GM13977 (cell line): ENCODE measurements at places on chromosomes 12 and 14.

DNA sequence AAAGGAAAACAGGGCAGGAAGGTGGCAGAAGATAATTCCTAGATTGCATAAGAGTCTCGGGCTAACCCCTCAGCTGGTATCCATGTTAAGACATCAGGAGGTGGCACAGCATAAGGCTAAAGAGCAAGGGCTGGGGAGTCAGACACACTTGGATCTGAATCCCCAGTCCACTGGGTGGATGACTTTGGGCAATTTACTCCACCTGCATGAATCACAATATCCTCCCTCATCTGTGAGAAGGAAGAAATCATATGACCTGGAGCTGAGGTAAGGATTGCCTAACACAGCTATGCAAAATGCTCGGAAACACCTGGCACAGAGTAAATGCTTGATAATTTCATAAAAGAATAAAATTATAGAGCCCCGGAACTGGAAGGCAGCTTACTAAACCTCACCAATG is 217.9 kb downstream of the PIK3C2G start:
- no peak for DNase-seq

- peak; percentile 13 for DNase-seq
Measured at GRCh38 chr12:75437564-75437963, 43.0 kb upstream of the GLIPR1 start.

DNA sequence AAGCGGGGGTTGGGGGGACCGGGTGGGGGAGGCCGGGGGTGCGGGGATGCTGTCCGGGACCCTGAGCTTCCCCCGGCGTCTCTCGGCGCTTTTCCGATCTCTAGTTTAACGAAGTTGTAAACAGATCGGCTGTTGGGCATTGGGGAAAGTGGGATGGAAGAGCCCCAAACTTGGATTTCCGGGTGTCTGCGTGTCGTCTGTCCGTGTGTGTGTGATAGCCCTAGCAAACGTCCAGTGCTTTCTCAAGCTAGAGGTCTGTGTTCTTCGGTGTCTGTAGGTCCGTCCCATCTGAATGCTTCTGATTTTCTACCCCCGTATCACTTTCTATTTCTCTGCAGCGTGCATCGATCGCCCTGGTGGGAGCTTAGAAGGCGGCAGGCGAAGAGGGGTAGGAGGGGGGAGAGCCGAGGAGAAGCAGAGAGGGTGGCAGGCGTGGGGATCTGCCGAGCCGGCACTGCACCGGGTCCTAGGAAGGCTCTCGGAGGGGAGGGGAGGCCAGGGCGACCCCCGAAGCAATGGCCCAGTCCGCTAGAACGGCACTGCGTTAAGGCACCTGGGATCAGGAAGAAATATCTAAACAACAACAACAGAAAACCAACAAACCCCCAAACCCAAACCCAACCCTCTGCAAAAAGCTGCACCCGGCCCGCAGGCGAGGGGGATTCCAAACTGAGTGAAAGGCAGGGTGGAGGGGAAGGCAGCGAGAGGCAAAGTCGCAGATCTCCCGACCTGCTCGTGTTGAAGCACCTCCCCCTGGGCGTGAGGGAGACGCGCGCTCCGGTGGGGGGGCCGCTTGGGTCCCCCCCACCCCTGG is 1.0 kb downstream of the KCNA1 start:
- peak; percentile 83 for DNase-seq

DNA sequence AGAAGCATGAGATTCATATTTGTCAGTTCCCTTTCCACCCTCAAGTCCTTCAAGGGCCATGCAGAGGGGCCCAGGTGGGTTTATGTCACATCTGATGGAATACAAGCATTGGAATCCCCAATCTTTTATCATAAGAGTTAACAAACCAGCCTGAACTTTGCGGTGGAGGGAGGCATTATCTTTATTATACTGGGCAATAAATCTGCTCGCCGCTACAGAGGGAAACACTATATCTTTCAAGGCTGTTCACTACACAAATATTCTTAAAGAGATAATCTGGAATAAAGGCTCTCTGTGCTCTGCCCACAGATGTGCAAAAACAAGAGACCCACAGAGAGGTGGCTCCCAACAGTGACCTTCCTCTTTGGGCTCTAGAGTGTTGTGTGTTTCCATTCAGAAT is 153.6 kb upstream of the PLEKHA5 start:
- DNase-seq = no peak

- DNase-seq = no peak
Measured at GRCh38 chr12:115017346-115017745, 333.4 kb upstream of the TBX3 start.

GRCh38 chr12:132523576-132524331 is 33.8 kb downstream of the FBRSL1 start:
- peak; percentile 95 for DNase-seq

DNA sequence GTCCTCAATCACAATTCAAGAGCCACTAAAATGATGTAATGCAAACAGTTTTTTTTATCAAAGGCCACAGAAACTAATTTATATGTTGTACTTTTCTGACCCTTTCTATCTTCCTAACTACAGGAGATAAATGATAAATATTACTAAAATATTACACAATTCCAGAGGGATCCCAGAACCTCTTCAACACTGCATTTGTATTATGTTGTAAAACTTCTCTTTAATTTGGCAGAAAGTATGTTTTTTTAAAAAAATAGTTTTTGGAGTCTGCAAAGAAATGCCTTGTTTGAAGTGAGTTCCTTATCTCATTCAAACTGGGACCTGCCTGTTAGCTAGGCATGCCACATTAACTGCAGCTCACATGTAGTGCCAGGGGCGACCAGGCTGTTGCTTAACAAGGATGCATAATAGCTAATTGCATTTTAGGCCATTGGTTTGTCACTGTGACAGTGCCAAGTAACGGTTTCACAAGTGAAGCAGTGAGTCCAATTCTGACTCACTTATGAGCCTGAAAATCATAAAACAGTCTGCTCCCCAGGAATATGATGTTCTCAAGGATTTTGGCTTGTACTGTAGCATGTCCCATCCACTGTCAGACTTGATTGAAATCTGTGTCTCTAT is 266.9 kb downstream of the KTN1 start:
- DNase-seq = no peak

- DNase-seq = no peak
Measured at GRCh38 chr12:130186651-130187268, 24.5 kb downstream of the FZD10 start.

GRCh38 chr14:75660630-75661498 is at the start of the genes ERG28 and TTLL5:
Gene ERG28 (minus strand): TSS chr14:75660876. CDS start chr14:75657502, 3,374 bp downstream.
Gene TTLL5 (plus strand): TSS chr14:75661246. CDS start chr14:75663150, 1,904 bp downstream.
- DNase-seq = peak; percentile 94

- no peak for DNase-seq
Measured at GRCh38 chr12:65892841-65893251, 68.6 kb downstream of the HMGA2 start.

DNA sequence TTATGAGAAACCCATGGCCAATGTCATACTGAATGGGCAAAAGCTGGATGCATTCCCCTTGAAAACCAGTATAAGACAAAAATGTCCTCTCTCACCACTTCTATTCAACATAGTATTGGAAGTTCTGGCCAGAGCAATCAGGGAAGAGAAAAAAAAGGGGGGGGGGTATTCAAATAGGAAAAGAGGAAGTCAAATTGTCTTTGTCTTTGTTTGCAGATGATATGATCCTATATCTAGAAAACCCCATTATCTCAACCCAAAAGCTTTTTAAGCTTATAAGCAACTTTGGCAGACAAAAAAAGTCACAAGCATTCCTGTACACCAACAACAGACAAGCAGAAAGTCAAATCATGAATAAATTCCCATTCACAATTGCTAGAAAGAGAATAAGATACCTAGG is 19.5 kb downstream of the GLIPR1L1 start:
- no peak for DNase-seq

GRCh38 chr14:57930241-57930975 is 64.5 kb upstream of the SLC35F4 start:
- DNase-seq = no peak

DNA sequence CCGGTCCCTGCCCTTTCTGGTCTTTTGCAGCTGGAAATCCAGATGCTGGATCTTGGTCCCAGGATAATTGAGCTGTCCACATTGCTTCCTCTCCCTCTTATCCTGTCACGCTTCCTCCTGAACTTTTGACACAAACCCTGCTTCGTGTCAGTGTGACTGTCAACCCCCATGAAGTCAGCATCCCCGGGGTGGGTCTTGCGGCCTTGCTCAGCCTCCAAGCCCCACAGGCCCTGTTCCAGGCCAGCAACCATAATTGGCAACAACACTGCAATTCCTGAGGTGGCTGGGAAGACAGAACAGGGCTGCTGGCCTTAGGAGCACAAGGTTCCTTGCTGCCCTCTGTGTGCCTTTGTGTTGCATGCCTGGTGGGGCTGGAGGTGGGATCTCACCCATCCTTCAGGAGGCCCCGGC is 74.9 kb downstream of the NTF3 start:
- no peak for DNase-seq

DNA sequence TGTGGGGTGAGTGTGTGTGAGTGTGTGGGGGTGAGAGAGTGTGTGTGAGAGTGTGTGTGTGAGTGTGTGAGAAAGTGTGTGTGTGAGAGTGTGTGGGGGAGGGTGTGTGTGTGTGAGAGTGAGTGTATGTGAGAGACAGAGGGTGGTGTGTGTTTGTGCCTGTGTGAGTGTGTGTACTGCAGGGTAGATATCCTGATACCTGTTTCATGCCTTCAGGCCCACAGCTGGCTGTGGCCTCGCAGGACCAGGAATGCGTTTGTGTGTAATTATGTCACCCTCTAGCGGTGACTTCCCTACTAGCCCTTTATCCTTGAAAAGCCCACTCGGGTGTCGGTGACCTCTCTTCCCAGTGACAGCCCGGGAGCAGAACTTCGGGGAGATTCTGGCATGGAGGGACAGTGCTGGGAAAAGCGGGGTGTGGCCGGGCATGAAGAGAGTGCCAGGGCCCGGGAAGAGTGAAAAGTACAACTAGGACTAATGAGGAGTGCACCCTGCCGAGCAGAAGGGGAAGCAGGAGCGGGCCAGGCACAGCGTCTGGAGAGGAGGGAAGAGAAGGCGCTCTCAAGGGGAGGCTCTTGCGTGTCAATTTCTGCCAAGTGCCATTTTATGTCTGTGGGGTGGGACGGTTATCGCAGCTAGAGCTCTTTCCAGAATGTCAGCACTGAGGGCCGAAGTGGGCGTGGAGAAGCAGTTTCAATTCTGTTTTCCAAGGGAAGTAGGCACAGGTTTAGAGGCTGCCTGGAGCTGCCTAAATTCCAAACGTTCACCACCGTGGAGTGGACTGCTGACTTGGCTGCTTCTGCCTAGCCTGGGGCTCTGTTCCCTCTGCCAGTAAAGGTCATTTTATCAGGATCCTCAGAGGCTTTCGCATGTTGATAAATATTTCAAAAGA is 11.0 kb upstream of the FBXL14 start:
- peak; percentile 57 for DNase-seq

DNA sequence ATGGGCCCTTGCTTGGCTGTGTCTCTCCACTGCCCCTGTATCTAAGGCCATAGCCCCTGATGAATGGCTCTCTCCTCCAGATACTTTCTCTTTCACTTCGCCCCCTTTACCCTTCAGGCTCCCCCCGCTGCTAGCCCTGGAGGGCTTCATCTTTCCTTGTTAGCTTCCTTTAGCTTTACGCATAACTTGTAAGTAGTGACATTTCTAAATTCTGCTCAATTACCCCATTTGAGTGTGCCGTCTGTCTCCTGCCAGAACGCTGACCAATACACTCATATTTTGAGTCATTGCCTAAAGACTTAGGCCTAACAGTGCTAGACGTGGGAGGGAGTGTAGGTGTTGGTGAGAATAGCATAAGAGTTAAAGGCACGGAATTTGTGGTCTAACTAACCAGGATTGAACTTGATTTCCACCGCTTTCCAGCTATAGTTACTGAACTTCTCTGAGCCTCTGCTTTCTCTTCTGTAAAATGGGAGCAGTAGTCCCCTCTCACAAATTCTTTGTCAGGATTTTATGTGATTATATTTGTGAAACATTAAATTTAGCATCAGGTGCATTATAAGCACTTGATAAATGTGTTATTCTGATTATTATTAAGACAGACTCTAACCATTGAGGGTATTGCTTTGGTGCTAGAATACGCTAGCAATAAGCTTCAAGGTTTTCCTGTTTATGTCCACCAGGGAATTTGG is 129.3 kb downstream of the ZFP36L1 start:
- DNase-seq = peak; percentile 70

DNA sequence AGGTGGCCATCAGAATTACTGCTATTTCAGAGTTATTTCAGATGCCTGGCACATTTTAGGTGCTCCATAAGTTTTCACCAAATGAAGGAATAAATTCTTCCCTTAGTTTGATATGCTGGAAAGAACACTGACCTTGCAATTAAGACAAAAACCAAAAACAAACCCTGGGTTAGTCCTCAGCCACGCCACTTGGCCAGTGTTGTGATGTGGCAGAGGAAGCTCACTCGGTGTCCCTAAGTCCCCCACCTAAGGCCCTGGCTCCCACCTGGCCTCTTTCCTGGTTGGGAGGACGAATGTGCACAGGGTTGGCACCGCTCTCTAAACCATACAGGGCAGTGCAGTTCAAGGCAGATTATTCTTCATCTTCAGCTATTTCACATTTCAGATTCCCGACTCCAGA is 13.7 kb upstream of the FGF23 start:
- DNase-seq = no peak

DNA sequence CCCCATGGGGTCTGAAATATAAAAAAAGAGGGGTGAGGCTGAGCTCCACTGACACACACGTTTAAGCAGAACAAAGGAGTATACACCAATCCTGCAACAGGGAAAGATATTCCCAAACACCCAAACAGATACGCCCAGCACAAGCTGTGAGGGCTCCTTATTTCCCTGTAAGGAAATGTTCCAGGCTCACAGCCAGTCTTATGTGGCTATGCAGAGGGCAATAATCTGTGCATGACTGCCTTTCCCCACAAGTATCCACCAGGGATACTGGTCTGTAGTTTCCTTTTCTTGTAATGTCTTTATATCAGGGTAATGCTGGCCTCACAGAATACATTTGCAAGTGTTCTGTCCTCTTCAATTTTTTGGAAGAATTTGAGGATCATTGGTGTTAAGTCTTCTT is 141.7 kb upstream of the DAAM1 start:
- DNase-seq = no peak

DNA sequence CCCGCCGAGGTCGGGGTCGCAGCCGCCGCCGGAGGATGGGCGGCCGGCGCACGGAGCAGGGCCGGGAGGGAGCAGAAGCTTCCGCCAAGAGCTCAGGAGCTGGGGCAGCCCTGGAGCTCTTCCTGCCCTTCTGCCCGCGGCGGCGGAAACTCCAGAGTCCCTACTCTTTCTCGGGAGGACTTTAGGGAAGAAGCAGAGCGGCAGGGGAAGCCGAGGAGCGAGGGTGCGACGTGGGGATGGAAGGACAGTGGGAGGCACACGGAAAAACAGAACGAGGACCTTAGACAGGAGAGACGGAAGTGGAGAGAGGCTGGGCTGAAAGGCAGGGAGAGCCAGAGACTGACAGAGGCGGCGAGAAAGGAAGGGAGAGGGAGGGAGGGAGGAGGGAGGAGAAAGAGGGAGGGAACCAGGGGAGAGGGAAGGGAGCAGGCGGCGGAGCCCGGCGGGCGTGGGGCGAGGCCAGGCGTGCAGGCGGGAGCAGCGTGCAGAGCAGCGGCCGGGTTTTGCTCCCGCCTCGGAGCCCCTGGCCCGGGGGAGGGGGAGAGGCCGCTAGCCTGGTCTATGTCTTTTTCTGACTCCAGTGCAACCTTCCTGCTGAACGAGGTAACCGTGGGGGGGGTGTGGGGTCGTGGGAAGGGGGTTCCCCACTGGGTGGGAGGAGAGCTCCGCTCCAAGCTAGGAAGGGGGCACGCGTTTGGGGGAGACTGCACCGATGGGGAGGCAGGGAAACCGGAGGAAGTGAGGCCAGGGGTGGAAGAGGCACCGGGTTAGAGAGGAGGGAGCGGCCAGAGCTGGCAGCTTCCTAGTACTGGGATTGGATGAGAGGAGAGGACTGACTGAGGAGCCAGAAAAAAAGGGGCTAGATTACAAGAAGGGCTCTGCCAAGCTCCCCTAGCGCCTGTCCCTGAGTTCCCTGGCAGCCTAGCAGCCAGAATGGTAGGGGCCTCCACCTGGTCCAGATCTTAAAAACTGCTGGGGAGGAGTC is 2.9 kb upstream of the CACNB3 start:
- DNase-seq = peak; percentile 63
